ENCODE measurements at places on chromosomes 11 and 22.
A peak's percentile ranks its signal among the peaks of the same experiment; 100 is the strongest.

- no peak for DNase-seq
These were observed 13.3 kb downstream of the RRAS2 start for GRCh38 chr11:14345668-14346067.

- DNase-seq, result no peak
These were observed 121.2 kb downstream of the NCAM1 start for GRCh38 chr11:113082341-113082955.

- no peak for DNase-seq
These were observed 9.9 kb downstream of the RGL4 start for GRCh38 chr22:23700706-23701105.

GRCh38 chr11:47498584-47499152 is 49.7 kb upstream of the RAPSN start:
- no peak for DNase-seq

DNA sequence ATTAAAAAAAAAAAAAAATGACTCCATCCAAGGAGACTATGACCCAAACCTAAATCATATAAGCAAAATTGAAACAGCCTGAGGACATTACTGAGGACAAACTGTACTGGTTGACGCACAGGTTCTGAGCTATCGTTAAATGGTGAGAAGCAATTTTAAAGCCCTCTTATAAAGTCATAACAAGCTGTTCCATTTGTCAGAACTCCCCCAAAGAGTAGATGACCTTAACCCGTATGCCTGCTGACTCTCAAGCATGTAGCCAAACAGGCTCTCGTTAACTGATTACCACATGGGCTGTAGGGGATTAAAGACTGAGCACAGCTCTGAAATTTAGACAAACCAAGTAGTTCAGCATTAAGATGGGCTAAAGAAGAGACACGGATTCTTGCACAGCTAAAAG is 2.2 kb downstream of the CRYAB start:
- no peak for DNase-seq

DNA sequence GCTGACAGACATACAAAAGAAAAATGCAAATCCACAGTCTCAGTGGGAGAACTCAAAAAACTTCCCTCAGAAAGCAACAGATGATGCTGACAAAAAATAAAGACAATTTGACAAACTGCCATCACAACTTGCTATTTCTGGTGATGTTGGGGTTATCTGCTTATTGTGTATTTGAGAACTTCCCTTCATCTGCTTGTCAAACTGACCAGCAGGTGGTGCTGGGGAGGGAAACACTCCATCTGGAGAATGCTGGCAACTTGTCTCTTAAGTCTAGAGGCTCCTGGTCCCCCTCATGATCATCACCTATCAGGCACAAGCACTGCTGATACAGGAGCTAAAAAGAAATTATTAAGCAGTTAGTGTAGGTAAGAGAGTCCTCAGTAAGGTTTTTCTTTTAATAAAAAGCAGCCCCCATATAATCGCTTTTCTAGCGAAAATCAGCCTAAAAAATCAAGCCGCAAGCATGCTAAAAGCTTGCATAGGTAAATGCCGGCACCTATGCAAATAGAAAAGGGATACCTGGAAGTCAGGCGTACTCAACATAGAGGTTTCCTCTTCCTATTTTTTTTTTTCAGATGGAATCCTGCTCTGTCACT is 9.8 kb upstream of the FAM111B start:
- peak; percentile 72 for DNase-seq

GRCh38 chr22:45971408-45972028 is 5.4 kb downstream of the WNT7B start:
- DNase-seq, result no peak

DNA sequence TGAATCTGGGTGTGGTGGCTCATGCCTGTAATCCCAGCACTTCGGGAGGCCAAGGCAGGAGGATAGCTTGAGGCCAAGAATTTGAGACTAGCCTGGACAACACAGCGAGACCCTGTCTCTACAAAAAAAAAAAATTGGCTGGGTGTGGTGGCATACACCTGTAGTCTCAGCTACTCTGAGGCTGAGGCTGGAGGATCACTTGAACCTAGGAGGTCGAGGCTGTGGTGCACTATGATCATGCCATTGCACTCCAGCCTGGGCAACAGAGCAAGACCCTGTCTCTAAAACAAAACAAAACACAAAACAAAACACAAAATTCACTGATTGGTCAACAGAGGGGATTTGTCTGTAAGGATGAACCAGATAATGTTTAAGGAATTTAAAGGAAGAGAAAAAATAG is 113.7 kb downstream of the STIM1 start:
- DNase-seq, result no peak

- DNase-seq, result peak; percentile 80
These were observed 22.3 kb downstream of the ZBTB16 start for GRCh38 chr11:114081641-114082414.

DNA sequence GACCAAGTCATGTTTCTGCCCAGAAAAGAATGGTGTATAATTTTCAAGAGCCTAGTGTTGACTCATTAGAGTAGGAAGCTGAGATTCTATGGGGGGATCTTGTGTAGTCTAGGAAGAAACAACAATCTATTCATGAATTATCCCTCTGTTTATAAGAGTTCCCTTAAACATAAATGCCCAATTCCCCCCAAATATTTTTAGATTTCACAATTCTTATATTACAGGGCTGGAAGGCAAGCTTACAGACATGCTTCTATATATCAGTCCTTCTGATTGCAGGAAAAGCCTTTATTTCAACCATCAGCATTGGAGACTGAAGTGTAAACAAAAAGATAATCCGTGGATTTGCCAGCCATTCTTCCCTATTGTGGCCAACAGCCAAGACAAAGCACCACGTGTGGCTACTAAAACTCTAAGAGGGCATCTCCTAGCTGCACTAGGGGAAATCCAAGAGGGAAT is 71.4 kb downstream of the NAT10 start:
- DNase-seq, result no peak

GRCh38 chr11:86736291-86737143 is 63.8 kb upstream of the PRSS23 start:
- no peak for DNase-seq

- DNase-seq, result peak; percentile 51
These were observed 12.0 kb upstream of the ANO3 start for GRCh38 chr11:26319906-26320305.

DNA sequence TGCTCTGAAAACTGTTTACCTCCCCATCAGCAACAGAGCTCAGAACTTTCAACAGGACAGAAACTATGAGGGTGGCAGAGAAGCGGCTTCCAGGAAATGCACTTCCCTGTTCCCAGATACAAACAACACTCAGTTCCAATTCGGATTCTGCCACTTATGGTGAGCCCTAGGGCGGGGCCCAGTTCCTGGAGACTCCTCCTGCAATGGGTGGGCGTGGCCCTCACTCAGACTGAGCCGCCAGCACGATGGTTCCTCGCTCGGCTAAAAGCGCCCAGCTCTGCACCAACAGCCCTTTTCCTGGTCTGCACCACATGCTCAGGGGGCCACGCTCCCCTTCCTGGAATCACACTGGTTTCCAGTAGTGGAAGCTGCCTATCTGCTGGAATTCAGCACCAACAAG is 314.1 kb downstream of the CTTN start:
- DNase-seq, result no peak

DNA sequence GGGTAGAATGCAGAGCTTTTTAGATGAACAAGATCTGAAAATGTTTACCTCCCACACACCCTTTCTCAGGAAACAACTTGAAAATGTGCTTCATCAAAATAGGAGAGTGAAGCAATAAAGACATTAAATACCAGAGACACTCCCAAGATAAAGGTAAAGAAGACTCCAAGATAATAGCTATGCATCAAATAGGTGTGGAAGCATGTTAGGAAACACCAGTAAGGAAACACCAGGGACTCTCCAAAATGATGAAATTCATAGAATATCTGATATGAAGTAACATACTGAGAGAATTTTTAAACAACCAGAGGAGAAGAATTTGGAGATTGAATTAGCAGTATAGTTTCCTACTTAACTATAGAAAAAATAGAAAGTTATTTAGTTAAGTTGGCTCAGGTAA is 57.0 kb downstream of the OR10A6 start:
- DNase-seq, result no peak

DNA sequence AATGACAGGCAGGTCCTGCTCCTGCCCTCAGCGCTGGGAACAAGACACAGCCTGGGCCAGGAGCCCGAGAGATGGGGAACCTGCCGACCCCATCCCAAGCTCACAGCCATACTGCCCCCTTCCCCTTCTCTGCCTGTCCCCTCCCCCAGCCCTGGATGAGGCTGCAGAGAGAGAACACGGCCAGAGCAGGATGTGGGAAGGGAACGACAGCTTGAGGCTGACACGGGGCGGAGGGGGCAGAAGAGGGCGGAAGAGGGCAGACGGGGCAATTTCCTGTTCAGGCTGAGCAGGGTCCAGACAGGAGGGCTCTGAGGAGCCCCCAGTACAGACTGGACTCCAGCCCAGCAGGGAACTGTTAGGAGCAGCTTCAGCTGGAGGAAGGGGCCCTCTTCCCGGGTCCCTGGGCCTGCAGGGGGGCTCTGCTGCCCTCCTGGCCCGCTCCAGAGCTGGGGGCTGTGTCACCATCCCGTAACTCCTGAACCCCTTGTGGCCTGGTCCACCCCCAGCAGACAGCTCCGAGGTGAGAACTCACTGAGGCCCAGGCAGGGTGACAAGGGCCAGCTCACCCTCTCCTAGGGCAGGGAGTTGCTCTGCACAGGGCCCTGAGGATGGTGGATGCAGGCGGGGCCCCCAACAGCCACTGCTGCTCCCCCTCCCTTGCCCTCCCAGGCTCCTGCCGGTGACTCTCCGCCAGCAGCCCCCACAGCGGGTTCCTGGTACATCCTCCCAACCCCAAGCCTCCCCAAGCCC is 5.7 kb downstream of the CTSD start:
- no peak for DNase-seq

DNA sequence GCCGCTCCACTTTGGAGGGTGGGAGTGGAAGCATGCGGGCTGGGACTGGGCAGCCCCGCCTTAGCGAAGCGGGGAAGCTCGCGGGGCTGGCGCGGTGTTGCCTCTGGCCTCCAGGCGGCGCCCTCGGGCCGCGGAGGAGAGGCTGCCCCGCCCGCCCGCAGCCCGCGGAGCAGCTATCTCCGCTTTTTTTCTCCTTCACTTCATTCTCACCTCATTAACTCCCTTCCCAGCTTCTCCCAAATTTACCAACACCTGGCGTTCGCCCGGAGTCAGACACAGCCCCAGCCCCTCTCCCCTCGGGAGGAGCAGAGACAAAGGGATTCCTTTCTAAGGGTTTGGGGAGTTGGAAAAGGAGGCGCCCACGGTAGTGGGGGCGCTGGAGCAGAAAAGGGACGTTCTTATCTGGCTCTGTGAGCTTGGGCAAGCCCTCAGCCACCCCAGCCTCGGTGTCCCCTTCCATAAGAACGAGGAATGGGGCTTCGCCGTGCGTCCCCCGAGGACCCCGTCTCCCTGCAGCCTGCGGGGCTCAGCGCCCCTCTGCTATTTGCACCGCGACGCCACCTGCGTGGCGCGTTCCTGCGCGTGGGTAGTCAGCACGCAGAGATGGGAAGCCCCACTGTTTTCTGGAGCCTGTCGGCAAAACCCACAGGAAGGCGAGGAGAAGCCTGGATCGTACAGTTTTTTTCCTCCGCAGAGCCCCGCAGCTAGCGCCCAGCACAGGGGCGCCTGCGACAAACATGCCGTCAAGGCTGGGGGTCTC is 1.5 kb upstream of the WNT11 start:
- peak; percentile 78 for DNase-seq

DNA sequence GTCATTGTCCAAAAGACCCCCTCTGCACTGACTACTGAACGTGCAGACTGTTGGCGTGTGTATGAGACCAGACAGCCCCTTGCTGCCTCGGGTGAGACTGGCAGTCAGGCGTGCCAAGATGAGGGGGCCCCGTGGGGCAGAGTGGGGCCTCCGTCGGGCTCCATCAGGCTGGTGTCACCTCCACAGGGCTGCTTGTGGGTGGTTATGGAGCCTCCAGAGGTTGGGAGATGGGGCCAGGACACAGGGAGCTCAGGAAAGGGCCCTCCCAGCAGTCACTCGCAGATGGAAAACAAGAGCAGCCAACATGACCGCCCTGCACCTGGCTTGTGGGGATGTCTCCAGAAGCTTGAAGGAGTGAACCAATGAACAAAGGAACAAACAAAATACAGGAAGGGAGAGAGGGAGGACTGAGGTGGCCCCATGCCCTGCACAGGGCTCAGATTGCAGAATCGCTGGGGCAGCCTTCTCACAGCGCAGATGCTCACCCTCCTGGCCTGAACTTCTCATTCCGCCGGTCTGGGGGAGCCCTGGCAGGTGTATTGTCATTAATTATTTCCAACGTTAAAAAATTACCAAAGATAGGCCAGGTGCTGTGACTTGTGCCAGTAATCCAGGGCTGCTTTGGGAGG is 5.5 kb upstream of the PHLDA2 start:
- DNase-seq, result no peak

GRCh38 chr11:3703383-3703782 is 32.2 kb upstream of the CHRNA10 start:
- DNase-seq, result no peak

DNA sequence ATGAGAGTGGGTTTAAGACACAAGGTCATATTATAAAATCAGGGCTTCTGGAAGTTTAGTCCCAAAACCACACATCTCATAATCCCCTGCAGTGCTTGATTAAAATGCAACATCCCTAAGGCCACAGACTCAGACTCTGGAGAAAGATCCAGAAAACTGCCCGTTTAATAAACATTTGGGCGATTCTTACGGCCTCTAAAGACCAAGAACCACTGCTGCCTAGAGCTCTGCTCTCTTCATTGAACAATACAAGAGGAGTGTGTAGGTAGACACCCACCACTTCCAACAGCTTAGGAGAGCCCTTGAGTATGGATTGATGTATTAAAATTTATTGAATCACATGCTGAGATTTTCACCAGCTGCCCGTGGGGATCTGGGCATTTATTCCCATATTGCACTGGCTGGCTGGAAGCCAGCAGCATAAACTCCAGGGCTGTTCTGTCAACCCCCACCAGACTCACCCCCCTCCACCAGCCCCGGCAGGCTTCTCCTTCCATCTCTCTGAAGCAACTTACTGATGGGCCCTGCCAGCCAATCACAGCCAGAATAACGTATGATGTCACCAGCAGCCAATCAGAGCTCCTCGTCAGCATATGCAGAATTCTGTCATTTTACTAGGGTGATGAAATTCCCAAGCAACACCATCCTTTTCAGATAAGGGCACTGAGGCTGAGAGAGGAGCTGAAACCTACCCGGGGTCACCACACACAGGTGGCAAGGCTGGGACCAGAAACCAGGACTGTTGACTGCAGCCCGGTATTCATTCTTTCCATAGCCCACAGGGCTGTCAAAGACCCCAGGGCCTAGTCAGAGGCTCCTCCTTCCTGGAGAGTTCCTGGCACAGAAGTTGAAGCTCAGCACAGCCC is 749 bp upstream of the BEST1 start:
- DNase-seq, result peak; percentile 35

DNA sequence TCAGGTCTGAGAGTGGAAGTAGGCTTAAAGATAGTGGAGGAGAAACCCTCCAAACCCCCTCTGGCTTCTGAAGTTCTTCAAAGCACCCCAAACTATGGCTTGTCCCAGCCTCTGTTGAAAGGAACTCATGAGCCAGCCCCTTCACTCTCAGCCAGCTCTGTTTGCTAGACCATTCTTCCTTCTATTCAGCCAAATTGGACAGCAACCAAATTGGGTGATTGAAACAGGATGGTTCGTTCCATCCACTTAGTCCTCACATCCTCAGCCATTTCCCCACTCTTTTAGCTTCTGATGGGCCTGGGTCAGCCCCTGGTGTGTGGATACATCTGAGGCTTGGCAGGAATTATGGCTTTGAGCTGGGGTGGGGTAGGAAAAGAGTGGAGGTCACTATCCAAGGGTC is 4.5 kb downstream of the HTR3A start:
- no peak for DNase-seq

Data from MCF 10A (cell line).